CD4-positive, alpha-beta T cell treated with Interleukin-12 subunit alpha and Interleukin-12 subunit beta, for 1 hour (primary cell): ENCODE measurements at places on chromosomes 7 and 10.
A peak's percentile ranks its signal among the peaks of the same experiment; 100 is the strongest.

DNA sequence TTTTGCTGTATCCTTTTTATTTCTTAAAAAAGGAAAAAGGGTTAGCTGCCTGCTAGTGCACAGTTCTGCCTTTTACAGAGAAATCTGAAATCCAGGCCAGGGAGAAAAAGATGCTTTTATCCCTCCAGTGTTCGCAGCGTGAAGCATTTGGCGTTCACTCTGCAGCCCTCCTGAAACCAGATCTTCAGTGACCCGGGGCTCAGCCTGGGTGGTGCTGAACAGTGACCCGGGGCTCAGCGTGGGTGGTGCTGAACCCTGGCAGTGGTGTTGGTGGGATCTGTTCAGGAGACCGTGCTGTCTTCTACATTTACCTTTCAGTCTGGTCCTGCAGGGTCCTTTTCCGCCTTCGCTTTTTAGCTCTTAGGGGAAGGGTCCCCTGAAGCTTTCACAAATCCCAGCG, 164.7 kb upstream of the KLF6 start:
- DNase-seq = no peak

DNA sequence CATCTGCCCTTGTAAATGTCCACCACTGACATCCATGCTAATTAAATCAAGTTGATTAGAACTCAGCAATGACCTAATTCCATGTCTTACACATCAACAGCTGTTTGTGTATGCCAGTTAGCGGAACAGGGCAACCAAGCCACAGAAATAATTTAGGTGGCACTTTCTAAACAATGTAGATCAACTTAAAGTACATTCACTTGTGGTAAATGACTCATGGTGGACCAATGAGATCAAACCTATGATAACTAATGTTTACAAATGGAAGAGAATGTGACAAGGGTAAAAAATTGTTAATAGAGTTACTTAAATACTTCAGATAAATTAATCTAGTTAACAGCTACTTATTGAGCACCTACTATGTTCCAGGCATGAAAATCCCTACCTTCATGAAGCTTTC, 63.1 kb upstream of the ICA1 start:
- DNase-seq = no peak

DNA sequence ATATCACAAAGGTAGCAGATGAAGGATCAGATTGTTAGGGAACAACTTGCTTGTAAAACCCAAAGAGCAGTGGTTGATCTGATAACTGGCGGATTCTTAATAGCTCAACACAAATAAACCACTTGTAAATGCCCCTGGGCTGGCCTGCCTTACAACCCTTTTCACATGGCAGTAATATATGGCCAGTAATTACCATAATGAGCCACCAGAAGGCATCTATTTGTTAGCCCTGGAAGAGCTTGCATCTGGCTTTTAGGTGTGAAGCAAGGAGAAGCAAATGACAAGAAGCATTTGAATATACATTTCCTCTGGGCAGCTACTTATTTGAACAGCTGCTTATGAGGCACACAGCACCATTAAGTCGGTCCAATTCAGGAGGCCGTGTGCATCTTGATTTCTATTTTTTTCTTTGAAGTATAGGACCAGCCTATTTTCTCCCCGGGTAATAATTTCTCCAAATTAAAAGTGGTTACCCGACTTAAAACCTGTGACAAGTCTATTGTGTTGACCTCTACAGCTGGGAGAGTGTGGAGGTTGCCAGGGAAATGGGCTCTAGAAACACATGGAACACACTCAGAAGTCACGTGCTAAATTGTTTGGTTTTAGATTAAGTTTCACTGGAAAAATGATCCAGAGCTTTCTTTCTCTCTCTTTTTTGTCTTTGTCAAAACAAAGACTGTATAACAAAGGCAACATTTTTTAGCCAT, 113.4 kb downstream of the SEM1 start:
- DNase-seq = no peak

DNA sequence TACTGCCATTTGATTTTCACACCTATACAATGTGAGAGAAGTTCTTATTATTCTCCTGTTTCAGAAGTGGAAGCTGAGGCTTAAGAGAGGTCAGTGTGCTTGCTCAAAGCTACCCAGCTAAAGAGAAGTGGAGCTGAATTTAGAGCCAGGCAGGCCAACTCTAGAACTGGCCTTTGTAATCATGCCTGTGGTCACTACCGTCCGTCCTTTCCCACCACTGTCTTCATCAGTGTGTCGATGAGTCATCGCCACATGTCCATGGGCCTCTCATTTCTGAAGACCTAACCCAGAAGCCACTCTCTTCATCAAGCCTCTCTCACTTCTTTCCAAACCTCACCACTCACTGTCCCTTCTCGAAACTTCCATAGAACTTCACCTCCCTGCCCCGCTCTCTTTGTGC, 237.8 kb downstream of the KIAA1217 start:
- no peak for DNase-seq

DNA sequence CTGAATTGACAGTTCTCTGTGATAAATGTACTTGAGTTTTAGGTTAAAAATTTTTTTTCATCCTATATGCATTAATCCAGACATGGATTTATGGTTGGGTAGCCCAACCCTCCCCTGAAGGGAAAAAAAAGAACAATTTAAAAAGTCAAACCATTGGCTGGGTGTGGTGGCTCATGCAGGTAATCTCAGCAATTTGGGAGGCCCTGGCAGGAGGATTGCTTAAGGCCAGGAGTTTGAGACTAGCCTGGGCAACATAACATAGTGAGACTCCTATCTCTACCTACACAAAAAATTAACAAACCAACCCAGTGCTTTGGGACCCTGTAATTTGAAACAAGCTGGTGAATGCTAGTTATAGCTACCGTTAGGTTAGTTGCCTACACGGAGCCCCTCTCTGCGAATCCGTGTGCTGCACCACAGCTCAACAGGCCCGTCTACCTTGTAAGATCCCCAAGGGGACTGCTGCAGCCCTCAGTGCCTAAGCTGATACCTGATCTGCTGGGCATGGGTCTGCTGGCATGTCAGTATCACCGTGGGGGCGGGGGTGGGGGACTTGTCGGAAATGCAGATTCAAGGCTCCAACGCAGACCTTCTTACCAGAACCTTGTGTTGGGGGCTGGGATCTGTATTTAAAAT, 32.8 kb downstream of the TSPAN14 start:
- DNase-seq = no peak

- no peak for DNase-seq
These were observed 350.9 kb upstream of the LRGUK start for GRCh38 chr7:133776266-133776665.

- DNase-seq = no peak
These were observed 5.4 kb downstream of the TBATA start for GRCh38 chr10:70779511-70780369.

- DNase-seq = no peak
These were observed 516.1 kb downstream of the CCSER2 start for GRCh38 chr10:84844461-84844860.

GRCh38 chr10:5628451-5629302, 37.7 kb downstream of the ASB13 start:
- no peak for DNase-seq

DNA sequence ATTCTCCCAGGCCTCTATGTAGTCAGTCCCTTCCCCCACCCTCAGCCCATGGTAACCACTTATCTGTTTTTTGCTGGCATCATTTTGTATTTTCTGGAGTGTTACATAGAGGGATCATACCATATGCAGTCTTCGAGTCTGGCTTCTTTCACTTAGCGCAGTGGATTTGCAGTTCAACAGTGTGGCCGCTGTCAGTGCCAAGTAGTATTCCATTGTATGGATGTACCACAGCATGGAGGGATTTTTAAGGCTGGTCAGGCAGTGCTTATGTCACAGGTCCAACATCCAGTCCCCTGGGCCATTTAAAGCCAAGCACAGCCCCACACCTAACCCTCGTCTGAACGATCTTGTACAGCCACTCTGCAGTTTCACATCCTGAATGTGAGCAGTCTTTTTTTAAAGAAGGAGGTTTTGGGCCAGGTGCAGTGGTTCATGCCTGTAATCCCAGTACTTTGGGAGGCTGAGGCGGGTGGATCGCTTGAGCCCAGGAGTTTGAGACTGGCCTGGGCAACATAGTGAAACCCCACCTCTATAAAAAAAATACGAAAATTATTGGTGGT, 121.8 kb downstream of the CUX1 start:
- DNase-seq = no peak

GRCh38 chr7:50664937-50665336, 99.7 kb upstream of the DDC start:
- no peak for DNase-seq

- no peak for DNase-seq
These were observed 176.9 kb downstream of the TCERG1L start for GRCh38 chr10:131134651-131135050.

DNA sequence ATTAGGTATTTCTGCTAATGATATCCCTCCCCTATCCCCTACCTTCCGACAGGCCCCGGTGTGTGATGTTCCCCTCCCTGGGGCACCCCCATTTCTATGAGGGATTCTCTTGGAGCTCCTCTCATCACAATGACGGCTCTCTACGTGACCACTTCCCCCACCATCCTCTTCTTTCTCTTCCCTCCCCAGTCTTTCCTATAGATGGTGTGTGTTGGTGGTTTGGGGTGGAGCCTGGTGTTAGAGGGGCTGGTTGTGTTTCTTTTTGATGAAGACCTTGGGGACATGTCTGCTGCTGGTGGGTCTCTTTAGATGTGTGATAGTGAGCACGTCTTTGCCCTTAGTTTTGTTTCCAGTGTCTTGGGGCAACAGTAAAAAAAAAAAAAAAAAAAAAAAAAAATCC, 28.6 kb downstream of the RPS24 start:
- DNase-seq = no peak

DNA sequence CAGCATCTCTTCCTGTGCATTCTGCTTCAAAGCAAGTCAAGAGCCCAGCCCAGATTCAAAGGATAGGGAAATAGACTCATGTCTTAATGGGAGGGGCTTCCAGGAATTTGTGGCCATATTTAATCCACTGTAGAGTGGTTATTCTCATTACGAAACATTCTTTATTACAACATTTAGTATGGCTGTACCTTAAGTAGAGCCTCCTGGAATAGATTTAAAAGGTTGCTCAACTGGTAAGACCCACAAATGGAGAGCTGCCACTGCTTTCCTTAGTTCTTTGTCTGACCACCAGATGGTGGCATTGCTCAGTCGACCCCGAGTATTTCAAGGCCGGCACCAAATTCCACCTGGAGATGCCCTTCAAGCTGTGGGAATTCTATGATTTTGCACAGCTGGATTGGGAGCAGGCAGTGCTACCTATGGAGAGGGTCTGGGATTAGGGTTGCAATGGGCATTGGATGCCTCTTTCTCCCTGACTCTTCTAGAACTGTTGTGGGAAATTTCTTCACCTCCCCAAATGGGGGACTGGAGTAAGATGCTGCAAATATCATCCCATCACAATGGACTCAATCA, 102.2 kb downstream of the RBM20 start:
- peak; percentile 65 for DNase-seq

DNA sequence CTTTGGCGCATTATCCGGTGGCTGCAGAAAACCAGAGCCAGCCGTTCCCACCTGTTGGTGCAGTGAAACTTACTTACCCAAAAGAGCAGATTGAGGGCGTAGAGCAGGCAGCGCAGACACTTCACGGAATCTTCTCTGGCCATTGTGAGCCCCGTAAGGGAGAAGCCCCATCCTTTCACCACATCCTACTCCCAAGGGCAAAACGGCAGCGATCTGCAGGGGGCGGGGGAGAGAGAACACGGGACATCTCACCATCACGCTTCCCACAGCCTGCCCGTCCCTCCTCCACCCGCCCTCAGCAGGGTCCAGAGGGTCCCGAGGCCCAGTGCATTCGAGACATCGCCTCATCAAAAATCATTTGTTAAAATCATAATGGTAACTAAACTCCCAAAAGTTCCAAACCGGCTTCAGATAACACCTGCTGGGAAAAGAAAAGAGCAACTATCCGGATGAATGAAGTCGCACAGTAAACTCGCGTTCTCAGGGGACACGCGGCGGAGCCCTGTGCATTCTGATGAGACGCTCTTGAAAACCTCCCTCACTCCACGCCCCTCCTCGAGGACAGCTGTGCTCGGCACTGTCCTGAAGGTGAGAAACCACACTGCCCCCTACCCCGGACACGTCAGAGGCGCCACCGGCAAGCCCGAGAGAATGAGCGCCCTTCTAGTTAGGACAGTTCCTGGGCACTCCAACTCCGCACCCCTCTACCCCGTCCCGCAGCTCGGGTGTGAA, 1.2 kb downstream of the TSPAN12 start:
- DNase-seq = no peak

DNA sequence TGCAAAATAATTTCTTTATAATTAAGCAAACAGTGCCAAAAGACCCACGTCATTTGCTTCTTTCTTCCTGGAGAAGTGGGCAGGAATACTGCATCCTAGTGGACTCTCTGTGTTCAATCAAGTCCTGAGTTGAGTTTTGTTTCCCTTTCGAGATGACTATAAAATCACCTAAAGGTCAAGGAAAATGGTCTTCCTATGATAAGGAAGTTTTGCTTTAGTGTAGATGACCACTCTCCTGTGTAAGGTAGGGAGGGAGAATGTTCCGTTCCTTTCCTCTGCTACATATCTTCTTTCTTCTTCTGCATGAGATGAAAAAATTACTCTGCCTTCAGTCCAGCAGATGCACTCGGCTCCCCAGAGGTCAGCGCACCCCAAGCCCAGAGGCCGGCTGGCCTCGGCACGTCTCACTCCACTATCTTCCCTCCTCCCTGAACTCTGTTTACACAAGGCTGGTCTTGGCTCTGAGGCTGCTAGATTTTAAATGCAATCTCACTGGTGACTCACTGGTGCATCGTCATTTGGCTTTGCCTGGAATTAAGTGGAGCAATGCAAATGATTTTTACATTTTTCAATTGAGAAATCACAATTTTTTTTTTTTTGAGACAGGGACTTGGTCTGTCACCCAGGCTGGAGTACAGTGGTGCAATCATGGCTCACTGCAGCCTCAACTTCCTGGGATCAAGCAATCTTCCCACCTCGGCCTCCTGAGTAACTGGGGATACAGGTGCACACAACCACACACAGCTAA, 18.6 kb upstream of the VDAC2 start:
- DNase-seq = no peak

DNA sequence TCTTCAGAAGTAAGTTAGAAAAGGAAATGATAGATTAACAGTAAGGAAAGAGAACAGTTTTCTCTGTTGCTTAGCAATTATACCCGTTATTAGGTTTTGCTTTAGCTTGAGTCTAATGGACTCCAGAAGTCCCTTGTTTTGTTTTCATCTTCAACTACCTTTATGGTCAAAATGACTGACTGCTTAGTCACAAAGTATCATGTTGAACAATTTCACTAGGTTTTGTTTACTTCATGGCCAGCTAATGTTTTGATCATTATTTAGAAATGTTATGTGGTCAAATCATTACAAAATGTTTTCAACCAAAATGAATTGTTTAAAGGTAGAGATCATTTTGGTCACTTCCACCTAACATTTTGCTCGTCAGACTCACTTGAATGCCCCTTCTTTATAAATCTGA, 1.9 kb downstream of the UBN2 start:
- peak; percentile 5 for DNase-seq

DNA sequence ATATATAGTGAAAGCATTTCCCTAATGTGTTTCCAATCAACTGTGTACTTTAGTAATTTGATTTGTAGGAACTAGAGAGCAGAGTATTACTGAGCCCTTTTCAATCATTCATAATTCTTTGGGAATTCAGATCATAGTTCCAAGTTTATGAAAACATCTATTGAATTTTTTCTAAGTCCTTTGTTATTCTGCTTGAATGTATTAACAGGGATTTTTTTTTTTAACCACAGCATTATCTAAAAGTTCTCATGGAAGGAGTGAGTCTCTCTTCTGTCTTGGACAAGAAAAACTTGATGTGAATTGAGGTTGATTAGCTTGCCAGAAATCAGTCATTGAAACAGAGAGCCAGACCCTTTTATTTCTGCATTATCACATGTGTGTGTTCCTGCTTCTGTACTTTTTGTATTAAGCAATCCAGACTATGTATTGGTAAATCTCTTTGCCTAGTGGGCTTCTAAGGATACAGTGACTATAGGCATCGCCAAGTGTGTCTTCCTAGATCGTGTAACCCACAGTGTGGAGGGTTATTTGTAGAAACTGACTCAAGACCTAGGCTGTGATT, 59.9 kb downstream of the BMPER start:
- no peak for DNase-seq
